Hematopoietic multipotent progenitor cell (in vitro differentiated cells): ENCODE measurements at places on chromosomes 16 and 17. TPM values are rescaled to one million over a fixed set of nuclear protein-coding genes. Genes with fewer than 3 reads are reported as not detected.

Gene CFAP52
- total RNA-seq = under 0.01 TPM

Gene KRT25
- total RNA-seq = not detected

Gene GRB7
- not detected for total RNA-seq

Gene SYCE1L
- total RNA-seq = 1.1 TPM

Gene HEATR9
- total RNA-seq = not detected

Gene HSBP1
- total RNA-seq = 28.0 TPM

Gene QPRT
- total RNA-seq = 12.9 TPM

Gene CCL17
- total RNA-seq = not detected

Gene CCL16
- total RNA-seq = not detected

Gene KRTAP2-3
- total RNA-seq = not detected

Gene SLC5A11
- total RNA-seq = under 0.01 TPM
